ENCODE measurements at places on chromosomes 12 and 14.

- no peak for DNase-seq
These were observed 12.8 kb upstream of the NR4A1 start for GRCh38 chr12:52038447-52038846.

DNA sequence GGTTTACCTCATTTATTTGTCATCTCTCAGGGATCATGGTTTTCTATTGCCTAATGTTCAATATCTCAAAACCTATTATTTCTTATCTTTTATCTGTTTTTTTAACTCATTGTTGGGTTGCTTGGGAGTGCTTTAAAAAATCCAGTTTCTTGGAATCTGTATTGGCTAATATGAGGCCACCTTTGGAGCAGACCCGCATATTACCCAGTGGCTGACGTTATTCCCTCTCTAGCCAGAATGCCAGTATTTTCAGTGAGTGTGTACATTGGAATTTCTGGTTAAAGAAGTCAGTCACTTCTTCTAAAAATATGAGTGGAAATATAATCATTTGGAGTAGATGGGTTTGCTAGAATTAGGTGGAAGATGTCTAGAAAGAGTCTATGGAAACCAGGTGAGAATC lies 38.3 kb downstream of the PRMT8 start:
- DNase-seq: no peak

GRCh38 chr14:68814238-68814538 lies 21.3 kb upstream of the ZFP36L1 start:
- no peak for DNase-seq

- no peak for DNase-seq
These were observed 12.2 kb downstream of the RPS6KA5 start for GRCh38 chr14:91048265-91048664.

DNA sequence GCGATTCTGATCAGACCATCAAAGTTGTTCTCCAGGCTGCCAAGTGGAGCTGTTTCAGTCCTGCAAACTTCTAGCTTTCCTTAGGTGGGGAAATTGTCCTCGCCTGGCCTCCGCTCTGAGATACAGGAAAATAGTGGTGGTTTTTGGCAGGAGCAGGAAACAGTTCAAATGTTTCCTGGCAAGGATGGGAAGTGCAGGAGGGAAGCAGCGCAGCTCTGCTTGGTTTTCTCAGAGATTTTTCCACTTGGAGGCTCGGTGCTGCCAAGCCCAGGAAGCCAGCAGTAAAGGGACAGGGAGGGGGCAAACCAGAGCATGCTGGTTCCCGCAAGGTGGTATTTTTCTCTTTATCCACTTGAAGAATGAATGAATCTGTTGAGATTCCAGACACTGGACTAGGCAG lies 17.0 kb downstream of the TMEM63C start:
- no peak for DNase-seq

DNA sequence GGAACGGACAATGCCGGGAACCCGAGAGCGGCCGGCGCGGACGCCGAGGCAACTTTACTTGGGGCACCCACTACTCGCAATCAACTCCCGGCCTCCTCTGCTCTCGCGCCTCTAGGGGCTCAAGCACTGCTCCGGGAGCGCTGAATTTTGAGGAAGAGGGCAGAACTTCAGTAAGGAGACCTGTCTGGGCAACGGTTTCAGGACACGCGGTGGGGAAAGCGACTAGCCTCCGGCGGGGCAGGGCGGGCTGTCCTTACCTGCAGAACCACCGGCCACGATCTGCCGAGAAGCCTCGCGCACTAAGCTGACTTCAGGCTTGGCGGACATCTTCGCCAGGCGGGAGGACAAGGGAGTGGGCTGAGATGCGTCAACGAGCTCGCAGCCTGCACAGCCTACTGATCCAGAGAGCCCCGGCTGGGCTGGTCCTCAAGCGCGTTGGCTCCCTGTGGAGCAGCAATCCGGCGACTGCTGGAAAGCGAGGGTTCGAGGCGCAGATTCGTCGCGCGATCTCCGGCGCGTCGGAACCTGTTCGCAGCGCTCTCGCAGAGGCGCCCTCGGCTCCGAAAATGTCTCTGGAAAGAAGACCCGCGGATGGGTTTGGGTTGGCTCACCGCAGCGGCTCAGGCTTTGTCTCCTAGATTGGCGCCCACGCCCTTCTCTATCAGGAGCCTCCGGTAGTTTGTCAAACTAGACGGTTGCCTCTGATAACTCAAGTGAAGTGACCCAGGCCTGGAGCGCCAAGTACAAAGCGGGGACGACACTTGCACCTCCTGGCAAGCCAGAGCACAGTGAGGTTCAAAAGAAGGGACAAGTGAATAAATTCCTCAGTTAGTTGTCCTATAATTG lies at the start of gene SLC25A21:
TSS of gene SLC25A21 (minus strand) at position 583 of the 846 bp plus-strand sequence.
- DNase-seq: peak; percentile 59

GRCh38 chr12:44235674-44236073 lies 399.8 kb downstream of the TMEM117 start:
- DNase-seq: no peak

GRCh38 chr12:8491646-8492530 lies 21.4 kb upstream of the CLEC4D start:
- DNase-seq: no peak

DNA sequence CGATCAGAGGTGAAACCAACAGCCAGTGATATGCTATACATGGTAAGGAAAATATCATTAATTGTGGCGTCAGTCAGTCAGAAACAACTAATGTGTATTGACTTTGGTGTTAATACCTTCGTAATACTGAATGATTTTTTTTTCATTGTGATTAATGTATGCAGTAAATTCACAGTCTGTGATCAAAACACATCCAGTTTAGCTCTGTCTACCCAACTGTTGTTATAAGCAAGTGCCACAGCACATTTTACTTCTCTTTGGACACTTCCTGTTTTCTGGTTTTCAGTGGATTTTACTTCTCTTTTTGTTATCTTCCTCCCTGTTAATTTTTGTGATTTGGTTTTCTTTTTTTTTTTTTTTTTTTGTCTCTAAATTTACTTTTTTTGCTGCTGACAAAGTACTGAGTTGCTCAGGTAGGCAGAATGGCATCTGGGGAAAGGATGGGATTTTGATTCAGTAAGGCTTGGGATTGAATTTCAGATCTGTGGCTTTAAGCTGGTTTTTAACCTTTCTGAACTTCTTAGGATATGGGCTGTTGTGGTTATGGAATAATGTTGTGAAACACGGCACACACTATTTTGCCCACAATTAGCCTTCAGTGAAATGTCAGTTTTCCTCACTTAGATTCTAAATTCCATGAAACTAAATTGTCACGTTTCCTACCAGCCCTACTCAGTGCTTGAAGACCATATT lies 604 bp downstream of the GLIPR1 start:
- DNase-seq: no peak

DNA sequence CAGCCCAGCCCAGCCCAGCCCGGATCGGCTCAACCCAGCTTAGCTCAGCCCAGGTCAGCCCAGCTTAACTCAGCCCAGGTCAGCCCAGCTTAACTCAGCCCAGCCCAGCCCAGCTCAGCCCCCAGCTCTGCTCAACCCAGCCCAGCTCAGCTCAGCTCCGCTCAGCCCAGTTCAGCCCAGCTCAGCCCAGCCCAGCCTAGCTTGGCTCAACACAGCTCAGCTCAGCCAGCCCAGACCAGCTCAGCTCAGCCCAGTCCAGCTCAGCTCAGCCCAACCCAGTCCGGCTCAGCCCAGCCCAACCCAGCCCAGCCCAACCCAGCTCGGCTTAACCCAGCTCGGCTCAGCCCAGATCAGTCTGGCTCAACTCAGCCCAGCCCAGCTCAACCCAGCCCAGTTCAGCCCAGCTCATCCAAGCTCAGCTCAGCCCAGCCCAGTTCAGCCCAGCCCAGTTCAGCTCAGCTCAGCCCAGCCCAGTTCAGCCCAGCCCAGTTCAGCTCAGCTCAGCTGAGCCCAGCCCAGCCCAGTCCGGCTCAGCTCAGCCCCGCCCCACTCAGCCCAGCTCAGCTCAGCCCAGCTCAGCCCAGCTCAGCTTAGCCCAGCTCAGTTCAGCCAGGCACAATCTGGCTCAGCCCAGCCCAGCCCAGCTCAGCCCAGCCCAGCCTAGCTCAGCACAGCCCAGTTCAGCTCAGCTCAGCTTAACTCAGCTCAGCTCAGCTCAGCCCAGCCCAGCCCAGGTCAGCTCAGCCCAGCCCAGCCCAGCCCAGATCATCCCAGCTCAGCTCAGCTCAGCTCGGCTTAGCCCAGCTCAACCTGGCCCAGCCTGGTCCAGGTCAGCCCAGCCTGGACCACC lies 331.7 kb downstream of the TMEM121 start:
- DNase-seq: no peak

DNA sequence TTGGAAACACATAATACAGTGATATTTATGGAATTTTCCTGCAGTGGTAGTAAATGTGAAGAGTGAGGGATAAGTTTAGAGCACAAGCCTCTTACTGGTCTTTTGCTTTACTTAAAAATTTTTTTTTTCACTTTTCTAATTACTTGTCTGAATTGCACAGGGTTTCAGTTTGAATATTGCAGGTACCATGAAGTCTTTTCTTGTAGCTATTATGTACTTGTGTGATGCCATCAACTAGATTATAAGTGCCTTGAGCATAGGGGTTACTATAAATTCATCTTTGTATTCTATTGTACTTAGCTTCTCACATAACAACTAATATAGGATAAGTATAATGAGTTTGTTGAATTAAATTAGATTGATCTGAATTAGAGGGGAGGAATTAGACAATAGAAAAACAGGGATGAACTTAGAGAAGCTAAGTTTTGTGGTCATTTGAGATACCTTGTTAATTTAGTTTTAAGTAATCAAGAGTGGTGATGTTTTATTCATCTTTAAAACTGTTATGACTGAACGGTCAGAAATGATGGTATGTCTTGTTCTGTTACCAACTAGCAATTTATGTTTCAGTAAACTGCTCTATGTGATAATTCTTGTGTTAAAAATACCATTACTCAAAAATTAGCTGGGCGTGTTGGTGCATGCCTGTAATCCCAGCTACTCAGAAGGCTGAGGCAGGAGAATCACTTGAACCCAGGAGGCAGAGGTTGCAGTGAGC lies 42.1 kb downstream of the CCDC91 start:
- DNase-seq: no peak

DNA sequence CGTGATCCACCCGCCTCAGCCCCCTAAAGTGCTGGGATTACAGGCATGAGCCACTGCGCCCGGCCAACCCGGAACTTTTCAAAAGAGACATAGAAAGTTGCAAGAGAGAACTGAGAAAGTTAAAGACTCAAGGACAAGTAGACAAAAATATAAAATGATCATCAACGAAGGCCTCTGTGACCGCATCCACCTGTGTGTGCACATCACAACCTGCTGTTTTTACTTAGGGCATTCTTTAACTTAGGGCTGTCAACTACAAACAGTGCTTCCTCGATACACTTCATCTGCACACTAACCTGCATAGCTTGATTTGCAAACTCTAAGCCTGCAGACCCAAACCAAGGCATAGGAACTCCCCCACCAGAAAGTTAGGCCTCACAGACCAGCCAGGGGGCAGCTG lies 14.8 kb downstream of the P2RX2 start:
- DNase-seq: no peak

DNA sequence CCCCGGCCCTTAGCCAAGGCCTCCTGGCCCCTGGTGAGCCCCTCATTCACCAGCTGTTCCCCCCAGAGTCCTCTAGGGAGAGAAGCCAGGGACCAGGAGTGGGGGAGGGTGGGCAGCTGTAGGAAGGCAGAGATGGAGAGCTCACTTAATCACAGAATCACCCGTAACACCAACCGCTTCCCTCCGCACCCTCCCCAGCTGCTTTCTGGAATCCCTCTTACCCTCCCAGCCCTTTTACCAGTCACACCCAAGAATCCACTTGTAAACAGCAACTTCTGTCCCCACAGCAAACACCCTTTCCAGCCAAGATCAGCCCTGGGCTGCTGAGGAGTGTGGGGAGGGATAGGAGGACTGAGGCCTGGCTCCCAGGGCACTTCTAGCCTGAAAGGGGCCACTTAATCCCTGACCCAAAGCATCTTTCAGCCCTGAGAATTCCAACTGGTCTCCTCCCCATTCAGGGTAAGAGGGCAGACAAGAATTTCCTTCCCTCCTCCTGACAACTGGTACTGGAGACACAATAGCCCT lies 18.8 kb downstream of the NCKAP5L start:
- DNase-seq: peak; percentile 24

- DNase-seq: no peak
These were observed 9.6 kb downstream of the PLXNC1 start for GRCh38 chr12:94157981-94158411.

DNA sequence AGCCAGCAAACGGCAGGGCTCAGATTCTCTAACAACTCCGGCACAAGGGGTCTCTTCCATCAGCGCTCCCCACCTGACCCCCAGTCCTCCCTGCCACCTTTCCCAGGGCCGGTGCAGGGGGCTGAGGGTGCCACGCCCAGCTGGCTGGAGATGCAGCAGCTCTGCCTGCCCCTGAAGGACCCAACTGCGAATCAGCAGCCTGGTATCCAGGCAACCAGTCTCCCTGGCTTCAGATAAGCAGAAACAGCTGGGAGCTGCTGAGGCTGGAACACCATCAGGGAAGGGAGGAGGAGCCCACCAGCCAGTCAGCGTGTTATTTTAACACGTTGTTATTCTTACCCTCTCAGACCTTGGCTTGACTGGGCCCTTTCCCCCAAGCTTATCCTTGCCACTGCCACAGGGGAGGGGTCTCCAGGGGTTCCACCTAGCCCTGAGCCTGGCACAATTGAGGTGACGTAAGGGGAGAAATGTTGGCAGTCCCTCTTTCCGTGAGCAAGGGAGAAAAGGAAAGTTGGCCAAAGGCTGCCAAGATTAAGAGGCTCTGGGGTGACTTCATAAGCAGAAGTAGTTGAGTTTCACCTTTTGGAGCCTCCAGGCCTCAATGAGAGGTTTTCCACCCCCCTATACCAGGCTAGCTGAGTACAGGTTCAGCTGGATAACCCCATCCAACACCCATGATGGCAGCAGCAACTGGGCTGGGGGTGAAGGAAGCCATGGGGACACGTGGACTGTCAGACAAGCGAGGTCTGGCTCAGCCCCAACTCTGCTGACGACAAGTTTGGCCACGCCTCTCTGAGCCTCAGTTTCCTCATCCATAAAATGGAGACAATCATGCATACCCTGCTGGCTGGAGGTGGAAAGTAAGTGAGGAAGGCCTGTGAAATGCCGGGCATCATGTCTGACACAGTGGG lies 91.1 kb downstream of the IRF2BPL start:
- DNase-seq: peak; percentile 92

DNA sequence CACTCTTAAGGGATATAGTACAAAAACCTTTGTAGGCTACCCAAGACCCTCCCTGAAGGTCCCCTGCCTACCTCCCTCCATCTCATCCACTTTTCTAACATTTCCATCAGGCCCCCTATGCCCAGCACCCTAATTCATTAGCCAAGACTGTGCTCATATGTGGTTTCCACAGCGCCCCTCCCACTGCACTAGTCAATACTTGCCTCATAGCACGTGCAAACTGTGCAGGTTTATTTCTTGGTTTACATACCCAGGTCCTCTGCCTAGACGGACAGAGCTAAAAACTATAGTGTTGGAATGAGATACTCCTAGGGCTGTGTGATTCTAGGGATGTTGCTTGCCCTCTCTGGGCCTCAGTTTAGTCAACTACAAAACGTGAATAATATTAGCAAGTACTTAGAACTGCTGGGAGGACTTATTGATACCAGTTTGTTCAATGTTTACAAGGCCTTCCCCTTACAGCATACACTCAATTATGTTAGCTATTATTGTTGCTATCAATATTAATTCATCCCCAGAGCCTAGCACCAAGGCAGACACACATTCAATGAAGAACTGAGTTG lies 50.4 kb downstream of the NUAK1 start:
- no peak for DNase-seq

GRCh38 chr12:22722081-22722480 lies 97.1 kb downstream of the ETNK1 start:
- DNase-seq: no peak

- DNase-seq: peak; percentile 36
These were observed 596 bp downstream of the DLST start for GRCh38 chr14:74882103-74882920.

Measured in NCI-H2171 (cell line).